Cardiac atrium fibroblast (primary cell): ENCODE measurements at places on chromosomes 6 and 20. TPM values are rescaled to one million over a fixed set of nuclear protein-coding genes. Genes with fewer than 3 reads are reported as not detected.

ELOVL5 gene
- 63.9 and 91.2 TPM in 2 replicates for total RNA-seq

SLC22A7 gene
- total RNA-seq: not detected in 2 replicates

SNX14 gene
- 60.9 and 63.4 TPM in 2 replicates for total RNA-seq

GJA10 gene
- total RNA-seq: not detected in 2 replicates

TRIM15 gene
- total RNA-seq: not detected in 2 replicates

FOXC1 gene
- 7.0 and 12.8 TPM in 2 replicates for total RNA-seq

HLA-DMB gene
- not detected in 2 replicates for total RNA-seq

REV3L gene
- total RNA-seq: 26.0 and 39.4 TPM in 2 replicates

BIRC7 gene
- not detected in 2 replicates for total RNA-seq

ENPP1 gene
- 0.81 and 1.6 TPM in 2 replicates for total RNA-seq

OR2H2 gene
- not detected in 2 replicates for total RNA-seq

MRPL18 gene
- 90.1 and 96.4 TPM in 2 replicates for total RNA-seq

DDX43 gene
- total RNA-seq: 0.81 and 1.1 TPM in 2 replicates

NOTCH4 gene
- 4.2 and 5.0 TPM in 2 replicates for total RNA-seq

RAET1E gene
- total RNA-seq: 0.18 and 0.49 TPM in 2 replicates

IL17A gene
- not detected in 2 replicates for total RNA-seq

VNN1 gene
- total RNA-seq: not detected in 2 replicates

OLIG3 gene
- total RNA-seq: not detected in 2 replicates

GNL1 gene
- 17.9 and 35.5 TPM in 2 replicates for total RNA-seq

APCDD1L gene
- total RNA-seq: 7.0 and 7.9 TPM in 2 replicates

C6orf141 gene
- total RNA-seq: 4.5 TPM in 1 of 2 replicates, not detected in the other

PROCR gene
- total RNA-seq: 15.2 and 20.3 TPM in 2 replicates

KHDC1L gene
- total RNA-seq: not detected in 2 replicates

SPATA25 gene
- not detected in 2 replicates for total RNA-seq
